ENCODE measurements at places on chromosomes 1 and 21.
A peak's percentile ranks its signal among the peaks of the same experiment; 100 is the strongest.

GRCh38 chr1:27109103-27109822 is 45.7 kb downstream of the SLC9A1 start:
- peaks cover 43% of the 10 kb centered on the region for H3K4me1 ChIP-seq
- peak; percentile 31 for DNase-seq
- H3K4me3 ChIP-seq = no peak overlapping the region
- no peaks in the 10 kb centered on the region for H3K27me3 ChIP-seq

GRCh38 chr1:113534130-113534817 is 144.0 kb downstream of the MAGI3 start:
- H3K4me1 ChIP-seq = no peaks in the 10 kb centered on the region
- no peak overlapping the region for H3K27ac ChIP-seq
- H3K4me3 ChIP-seq = no peak overlapping the region
- no peaks in the 10 kb centered on the region for H3K27me3 ChIP-seq
- no peak for DNase-seq

DNA sequence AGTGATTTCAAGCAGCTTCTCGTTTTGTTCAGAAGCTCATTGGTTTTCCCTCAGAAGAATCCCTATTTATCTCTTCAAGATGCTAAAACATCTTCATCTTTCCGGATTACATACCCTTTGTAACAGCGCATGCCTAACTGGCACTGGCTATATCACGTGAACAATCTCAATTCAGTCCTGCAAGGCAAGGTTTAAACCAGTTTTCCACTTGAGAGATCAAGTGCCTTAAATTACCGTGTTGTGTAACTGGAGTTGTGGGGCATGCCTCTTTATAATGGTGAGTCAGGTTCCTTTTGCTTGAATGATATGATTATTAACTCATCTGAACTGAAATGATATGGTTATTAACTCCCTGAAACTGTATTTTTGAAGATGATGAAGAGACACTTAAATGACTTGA is 11.0 kb upstream of the ZFP69B start:
- H3K36me3 ChIP-seq = peaks cover 17% of the 10 kb centered on the region
- no peak overlapping the region for H3K27ac ChIP-seq
- DNase-seq = no peak

DNA sequence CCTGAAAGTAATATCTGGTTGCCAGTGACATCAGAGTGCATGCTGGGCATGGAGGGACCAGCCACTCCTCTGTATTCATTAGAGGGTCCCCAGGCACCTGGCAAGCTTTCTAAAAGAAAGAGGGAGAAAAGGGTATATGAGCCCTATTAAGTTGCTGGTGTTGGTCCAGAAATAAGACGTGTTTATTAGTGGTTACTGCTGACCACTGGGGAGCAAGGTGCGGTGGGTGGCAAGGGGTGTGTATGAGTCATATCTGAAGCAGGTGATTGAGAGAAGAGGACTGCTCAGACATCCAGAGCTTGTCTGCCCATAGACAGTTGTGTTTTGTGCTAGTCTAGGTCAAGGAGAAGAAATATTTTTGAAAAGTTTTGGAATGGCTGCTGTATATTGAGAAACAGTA is 298.1 kb downstream of the TM2D1 start:
- H3K27me3 ChIP-seq = no peaks in the 10 kb centered on the region
- no peaks in the 10 kb centered on the region for H3K36me3 ChIP-seq
- H3K4me3 ChIP-seq = no peak overlapping the region

GRCh38 chr1:918843-919242 is 4.9 kb upstream of the SAMD11 start:
- DNase-seq = no peak
- H3K4me3 ChIP-seq = no peak overlapping the region
- H3K27me3 ChIP-seq = peaks cover 39% of the 10 kb centered on the region

DNA sequence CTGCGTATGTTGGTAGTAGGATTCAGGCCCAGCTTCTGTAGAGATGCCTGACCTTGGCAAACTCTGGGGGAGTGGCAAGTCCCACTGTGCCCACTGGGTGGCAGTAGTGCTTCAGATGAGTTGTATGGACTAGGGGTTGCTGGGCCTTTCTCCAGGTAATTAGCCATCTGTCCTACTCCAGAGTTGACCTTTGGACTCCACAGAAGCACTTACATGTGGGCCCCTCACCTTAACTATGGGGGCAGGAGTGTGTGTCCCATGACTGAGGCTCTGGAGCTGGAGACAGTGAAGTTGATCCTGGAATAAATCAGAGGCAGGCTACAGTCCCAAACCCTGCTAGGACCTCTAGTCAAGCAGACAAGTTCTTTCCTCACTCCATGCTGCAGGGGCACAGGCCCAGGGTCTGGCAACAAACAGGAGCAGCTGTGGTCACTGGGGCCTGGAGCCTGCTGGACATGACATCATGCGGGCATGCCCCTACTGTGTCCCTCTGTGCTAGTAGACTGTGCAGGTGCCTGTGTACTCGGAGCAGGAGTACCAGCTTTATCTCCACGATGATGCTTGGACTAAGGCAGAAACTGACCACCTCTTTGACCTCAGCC is 4.6 kb downstream of the DMAP1 start:
- no peak overlapping the region for H3K4me3 ChIP-seq
- no peaks in the 10 kb centered on the region for H3K27me3 ChIP-seq
- peaks cover 20% of the 10 kb centered on the region for H3K4me1 ChIP-seq

- no peaks in the 10 kb centered on the region for H3K27me3 ChIP-seq
- H3K27ac ChIP-seq = no peak overlapping the region
- peaks cover 16% of the 10 kb centered on the region for H3K36me3 ChIP-seq
- no peak overlapping the region for H3K4me3 ChIP-seq
- no peak for DNase-seq
These were observed 233.1 kb downstream of the SLC45A1 start for GRCh38 chr1:8551057-8551456.

DNA sequence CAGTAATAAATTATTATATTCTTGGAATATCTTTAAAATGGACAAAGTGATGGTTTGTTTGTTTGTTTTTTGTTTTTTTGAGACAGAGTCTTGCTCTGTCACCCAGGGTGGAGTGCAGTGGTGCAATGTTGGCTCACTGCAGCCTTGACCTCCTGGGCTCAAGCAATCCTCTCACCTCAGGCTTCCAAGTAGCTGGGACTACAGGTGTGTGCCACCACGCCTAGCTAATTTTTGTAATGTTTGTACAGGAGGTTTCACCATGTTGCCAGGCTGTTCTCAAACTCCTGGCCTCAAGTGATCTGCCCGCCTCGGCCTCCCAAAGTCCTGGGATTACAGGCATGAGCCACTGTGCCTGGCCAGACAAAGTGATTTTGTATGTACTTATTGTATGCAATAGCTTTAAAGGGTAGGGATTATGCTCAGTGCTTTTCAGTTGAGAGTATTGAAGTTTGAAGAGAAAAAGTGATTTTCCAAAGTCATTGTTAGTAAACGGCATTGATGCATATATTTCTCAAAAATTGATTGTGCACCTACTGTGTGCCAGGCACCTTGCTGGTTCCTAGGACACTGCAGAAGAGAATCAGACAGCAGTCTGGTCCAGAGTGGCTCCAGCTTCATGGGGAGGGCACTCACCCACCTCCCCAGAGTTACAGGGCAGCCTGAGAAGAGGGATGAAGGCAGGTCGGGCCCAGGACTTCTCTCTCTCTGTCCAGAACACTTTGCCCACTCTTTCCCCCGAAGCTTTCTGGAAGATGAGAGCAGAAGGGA is 34.2 kb upstream of the TTC22 start:
- H3K4me1 ChIP-seq = no peaks in the 10 kb centered on the region
- no peak for DNase-seq
- H3K36me3 ChIP-seq = peaks cover 3% of the 10 kb centered on the region
- no peak overlapping the region for H3K27ac ChIP-seq

GRCh38 chr1:84711121-84711520 is 20.9 kb upstream of the SSX2IP start:
- no peak overlapping the region for H3K27ac ChIP-seq
- no peaks in the 10 kb centered on the region for H3K27me3 ChIP-seq
- H3K4me3 ChIP-seq = no peak overlapping the region
- H3K36me3 ChIP-seq = no peaks in the 10 kb centered on the region
- DNase-seq = no peak

DNA sequence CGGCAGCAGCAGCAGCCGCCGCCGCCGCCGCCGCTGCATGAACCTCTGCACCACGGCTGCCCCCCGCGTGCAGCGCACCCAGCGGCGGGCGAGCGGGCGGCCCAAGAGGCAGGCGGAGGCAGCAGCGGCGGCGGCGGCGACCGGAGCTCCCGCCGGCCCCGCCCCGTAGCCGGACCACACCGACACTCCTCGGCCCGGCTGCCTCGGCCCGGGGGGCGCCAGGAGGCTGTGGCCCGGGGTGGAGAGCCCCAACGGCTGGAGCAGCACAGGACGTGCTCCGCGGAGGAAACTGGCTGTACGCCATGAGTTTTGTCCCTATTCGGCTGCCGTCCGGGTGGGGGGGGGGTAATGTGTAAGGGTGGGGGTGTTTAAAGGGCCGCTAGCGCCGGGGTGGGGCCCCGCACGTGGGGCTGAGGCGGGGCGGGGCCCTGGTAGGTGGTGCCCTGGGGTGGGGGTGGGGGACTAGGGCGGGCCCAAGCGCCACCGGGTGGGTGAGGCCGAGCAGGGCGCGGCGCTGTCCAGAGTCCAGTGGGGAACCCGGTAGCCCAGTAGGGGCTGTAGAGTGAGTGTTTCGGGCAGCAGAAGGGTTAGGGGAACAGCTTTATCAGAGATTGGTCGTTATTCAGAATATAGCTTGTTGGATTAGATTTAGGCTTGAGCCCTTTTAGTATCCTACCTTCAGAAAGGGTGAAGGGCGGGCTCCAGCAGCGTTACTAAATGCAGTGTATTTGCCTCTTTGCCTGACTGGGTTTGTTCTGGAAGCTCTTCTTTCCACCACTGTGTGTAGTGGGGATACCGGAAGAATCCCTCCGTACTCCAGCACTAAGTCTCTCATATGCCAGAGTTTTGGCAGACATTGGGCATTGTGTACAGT is at the start of gene FAM78B:
FAM78B (minus strand) TSS at position 304 of the 874 bp plus-strand sequence. CDS start 753 bp downstream, outside the sequence.
- peak within 1 kb of the TSS; percentile 77 for H3K4me3 ChIP-seq
- H3K4me1 ChIP-seq = peaks cover 29% of the 10 kb centered on the region
- H3K27ac ChIP-seq = peak within 1 kb of the TSS; percentile 17
- peak; percentile 66 for DNase-seq

- no peaks in the 10 kb centered on the region for H3K36me3 ChIP-seq
- H3K4me1 ChIP-seq = peaks cover 15% of the 10 kb centered on the region
- H3K27ac ChIP-seq = no peak overlapping the region
- peaks cover 6% of the 10 kb centered on the region for H3K27me3 ChIP-seq
- H3K4me3 ChIP-seq = no peak overlapping the region
These were observed 31.5 kb downstream of the LGR6 start for GRCh38 chr1:202225131-202225530.

- H3K4me1 ChIP-seq = no peaks in the 10 kb centered on the region
- no peaks in the 10 kb centered on the region for H3K36me3 ChIP-seq
- peaks cover 3% of the 10 kb centered on the region for H3K27me3 ChIP-seq
- H3K27ac ChIP-seq = no peak overlapping the region
These were observed 31.0 kb downstream of the DDX20 start for GRCh38 chr1:111786669-111787207.

DNA sequence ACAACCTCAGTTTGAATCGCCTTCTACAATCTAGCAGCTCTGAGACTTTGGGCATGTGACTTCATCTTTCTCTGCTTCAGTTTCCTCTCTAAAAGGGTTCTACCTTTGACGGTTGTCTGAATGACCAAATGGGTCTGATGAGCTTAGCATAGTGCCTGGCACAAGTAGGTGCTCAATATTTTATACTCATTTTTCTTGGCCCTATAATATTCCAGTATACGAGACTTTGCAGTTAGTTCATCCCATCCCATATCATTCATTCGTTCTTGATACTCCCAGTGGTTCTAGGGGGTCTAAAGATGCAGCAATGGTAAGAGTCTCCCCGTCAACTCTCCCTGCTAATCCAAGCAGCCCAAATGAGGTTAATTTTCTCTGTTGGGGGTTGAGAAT is 67.6 kb downstream of the ALPL start:
- DNase-seq = no peak
- peaks cover 24% of the 10 kb centered on the region for H3K27me3 ChIP-seq
- no peaks in the 10 kb centered on the region for H3K4me1 ChIP-seq
- no peak overlapping the region for H3K27ac ChIP-seq

DNA sequence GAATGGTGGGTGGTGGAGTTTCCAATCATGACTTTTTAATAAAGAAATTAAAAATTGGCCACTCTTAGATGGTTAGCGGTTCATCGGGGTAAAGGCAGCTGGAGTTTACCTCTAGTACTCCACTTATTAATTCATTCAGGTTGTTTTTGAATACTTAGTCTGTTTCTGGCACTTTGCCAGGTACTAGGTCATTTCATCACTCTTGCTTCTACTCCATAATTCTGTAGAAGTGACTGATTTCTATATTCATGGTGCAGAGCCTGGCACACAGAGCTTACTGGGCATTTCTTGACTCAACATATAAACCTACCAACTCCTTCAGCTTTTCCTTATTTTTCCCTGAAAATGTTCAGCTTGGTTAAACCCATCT is 31.5 kb downstream of the FOXD2 start:
- no peak overlapping the region for H3K27ac ChIP-seq
- H3K4me3 ChIP-seq = no peak overlapping the region
- no peaks in the 10 kb centered on the region for H3K4me1 ChIP-seq
- H3K27me3 ChIP-seq = peaks cover 13% of the 10 kb centered on the region

- no peak overlapping the region for H3K4me3 ChIP-seq
- no peak for DNase-seq
- no peaks in the 10 kb centered on the region for H3K36me3 ChIP-seq
- H3K27me3 ChIP-seq = peaks cover 6% of the 10 kb centered on the region
- H3K4me1 ChIP-seq = no peaks in the 10 kb centered on the region
- H3K27ac ChIP-seq = no peak overlapping the region
These were observed 138.3 kb upstream of the KAZN start for GRCh38 chr1:14460173-14460572.

- H3K36me3 ChIP-seq = peaks cover 3% of the 10 kb centered on the region
- no peak overlapping the region for H3K27ac ChIP-seq
- H3K27me3 ChIP-seq = no peaks in the 10 kb centered on the region
These were observed 1.5 kb downstream of the ZSCAN20 start for GRCh38 chr1:33473900-33474299.

- DNase-seq = no peak
- no peaks in the 10 kb centered on the region for H3K36me3 ChIP-seq
- H3K4me3 ChIP-seq = no peak overlapping the region
These were observed 78.9 kb downstream of the OBSCN start for GRCh38 chr1:228286505-228287417.

DNA sequence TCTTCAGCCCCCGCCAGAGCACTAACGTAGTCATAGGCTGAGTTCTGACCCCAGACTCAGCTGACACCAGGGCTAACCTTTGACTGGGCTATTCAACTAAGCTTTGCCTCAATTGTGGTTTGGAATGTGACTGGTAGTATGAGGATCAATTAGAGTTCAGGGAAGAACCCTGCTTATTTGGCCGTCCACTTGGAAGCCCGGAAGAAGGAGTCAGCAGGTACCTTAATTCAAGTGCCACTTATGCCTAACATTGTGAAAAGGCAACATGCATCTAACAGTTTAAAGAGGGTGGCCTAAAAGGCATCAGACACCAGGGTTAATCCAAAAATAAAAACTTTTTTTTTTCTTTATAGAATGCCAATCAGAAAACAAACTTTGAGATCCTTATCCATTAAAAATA is 92.3 kb downstream of the BEND5 start:
- DNase-seq = no peak
- no peak overlapping the region for H3K27ac ChIP-seq
- no peaks in the 10 kb centered on the region for H3K4me1 ChIP-seq
- no peaks in the 10 kb centered on the region for H3K36me3 ChIP-seq
- no peak overlapping the region for H3K4me3 ChIP-seq
